ENCODE measurements at places on chromosomes 2 and 18. TPM values are rescaled to one million over a fixed set of nuclear protein-coding genes. Genes with fewer than 3 reads are reported as not detected.

- DNase-seq: no peak
These were observed 107.8 kb downstream of the NDUFA10 start for GRCh38 chr2:239917125-239917956.

- DNase-seq: no peak
These were observed 25.6 kb upstream of the TBC1D8 start for GRCh38 chr2:101176803-101177202.

DNA sequence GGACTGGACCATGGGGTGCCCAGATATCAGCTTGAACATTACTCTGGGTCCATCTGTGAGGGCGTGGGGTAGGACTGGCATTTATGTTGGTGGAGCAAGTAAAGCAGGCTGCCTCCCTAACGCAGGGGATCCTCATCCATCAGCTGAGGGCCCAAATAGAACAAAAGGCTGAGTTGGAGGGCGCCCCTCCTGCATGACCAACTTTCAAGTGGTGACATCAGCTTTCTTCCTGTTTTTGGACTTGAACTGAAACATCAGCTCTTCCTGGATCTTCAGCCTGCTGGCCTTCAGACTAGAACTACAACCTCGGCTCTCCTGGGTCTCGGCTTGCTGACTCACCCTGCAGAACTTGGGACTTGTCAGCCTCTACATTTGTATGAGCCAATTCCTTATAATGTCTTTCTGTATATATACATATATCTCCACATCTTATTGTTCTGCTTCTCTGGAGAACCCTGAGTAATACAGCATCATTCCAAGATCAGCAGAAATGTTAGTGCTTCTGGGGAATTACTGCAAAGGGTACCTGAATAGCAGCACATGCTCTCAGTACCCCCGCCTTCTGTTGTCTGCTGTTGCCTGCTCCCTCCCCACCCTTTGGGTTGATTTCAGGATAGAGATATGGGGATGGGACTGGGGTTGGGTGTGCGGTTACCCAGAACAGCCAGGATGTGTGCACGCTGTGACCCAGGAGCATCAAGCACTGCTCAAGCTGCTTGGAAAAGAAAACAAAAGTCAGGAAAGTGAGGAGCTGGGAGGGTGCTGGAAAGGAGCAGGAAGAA is 20.0 kb downstream of the TMEM127 start:
- DNase-seq: no peak

GRCh38 chr2:233386382-233387041 is 32.2 kb downstream of the DGKD start:
- DNase-seq: no peak

DNA sequence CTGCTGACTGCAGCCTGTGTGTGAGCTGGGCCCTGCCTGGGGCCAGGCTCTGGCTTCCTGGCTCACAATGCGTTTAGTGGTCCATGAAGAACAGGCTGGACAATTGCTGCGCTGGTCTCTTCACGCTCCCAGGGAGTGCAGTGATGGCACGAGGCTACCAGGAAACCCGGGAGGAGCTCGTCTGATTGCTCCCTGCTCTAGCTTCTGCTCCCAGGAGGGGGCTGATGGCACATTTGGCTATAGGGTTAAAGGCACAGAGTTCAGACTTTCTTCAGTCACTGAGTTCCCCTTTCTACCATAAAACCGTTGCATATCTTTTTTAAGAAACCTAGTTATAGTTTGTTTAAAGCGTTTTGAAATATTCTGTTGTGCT is 60.1 kb downstream of the KCNF1 start:
- DNase-seq: no peak

- no peak for DNase-seq
These were observed 277.0 kb downstream of the ZNF521 start for GRCh38 chr18:25074925-25075324.

The CABLES1 gene
- polyA plus RNA-seq: 25.1 TPM

The KIF5C gene
- polyA plus RNA-seq: 7.8 TPM
